ENCODE measurements at places on chromosomes 13 and 19.

- DNase-seq: no peak
Measured at GRCh38 chr13:32033744-32034143, 2.2 kb downstream of the FRY start.

DNA sequence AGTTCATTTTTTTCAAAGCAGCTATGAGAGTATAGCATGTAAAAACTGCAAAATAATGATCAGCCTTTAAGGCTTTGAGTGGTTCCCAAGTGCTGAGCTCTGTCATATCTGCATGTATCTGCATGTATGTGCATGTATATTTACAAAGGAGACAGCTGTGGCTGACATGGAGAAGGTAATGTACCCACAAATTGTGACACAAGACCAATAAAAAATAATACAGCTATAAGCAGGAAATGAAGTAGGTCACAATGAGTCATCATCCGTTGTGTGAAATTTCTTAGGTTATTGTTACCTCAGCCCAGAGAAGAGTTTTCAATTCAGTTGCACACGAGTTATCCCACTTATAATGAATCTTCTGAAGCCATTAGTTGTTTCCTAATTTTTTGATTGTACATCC, 60.9 kb upstream of the MED4 start:
- DNase-seq: no peak

DNA sequence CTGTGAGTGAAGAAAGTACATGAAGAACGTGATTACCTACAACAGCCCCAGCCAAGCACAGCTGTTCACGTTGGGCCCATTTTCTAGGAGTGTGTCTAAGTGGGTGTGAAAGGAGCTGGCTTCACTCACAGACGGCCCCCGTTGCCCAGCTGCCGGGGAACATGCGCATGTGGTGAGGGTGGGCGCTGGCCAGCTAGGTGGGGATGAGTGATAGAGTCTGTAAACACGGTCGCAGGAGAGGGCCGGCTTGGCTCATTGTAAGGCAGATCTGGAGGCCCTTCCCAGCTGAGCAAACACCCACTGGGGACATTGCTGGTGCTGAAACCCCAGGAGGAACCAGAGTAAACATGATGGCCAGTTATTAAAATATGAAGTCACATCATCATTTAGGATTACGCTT, 160.5 kb downstream of the TEX29 start:
- no peak for DNase-seq

DNA sequence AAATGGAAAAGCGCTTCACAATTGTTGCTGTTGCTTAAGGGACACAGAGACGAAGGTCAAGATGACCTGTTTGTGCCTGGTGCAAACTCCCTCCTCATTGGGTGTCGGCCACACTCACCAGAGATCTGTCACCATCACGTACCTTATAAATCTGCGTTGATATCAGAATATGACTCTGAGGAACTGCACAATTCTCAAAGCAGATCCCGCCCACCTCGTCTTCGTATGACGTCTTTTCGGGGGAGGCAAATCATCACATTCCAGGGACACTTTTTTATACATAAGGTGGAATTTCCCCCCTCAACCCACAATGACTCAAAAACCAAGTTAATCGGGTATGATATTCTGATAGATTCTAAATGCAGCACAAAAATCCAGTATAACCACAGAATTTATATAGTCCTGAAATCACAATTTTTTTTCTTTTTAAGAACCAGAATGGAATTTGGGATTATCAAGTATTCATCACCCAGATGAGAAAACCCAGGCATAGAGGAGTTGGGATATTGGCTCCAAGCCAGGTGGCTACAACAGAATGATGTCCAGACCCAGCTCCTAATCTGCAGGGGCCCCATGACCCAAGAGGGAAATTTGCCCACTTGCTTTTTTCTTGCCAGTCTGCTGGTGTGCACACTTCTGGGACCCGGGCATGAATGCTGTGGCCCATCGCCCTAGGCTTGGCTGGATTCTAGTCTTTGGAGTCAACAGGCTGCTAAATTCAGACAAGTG, 50.6 kb upstream of the MTIF3 start:
- no peak for DNase-seq

DNA sequence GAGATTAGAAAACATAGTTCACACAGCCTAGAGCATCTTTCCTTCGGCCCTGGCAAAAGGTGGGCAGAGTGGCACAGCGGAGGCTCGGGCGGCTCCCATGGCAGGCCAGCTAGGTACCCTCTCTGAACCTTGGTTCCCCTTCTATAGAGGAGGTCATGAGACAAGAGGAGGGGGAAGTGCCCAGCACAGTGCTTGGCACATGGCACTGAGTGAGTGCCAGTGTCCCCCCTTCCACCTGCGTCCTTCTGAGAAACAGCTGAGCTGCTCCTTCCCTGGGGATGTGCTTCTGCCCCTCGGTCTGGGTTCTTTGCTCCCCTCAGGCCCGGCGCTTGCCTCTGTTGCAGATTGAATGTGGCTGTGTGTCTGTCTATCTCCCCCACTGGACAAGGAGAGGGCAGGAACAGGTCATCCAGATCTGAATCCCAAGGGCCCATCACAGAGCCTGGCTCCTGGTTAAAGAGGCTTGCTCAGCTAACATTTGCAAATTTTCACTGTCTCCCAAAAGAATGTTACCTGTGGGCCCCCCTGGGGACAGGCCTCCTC, 165.6 kb downstream of the USP12 start:
- no peak for DNase-seq

GRCh38 chr19:6062274-6062673, 48.0 kb downstream of the RFX2 start:
- no peak for DNase-seq

- DNase-seq: no peak
Measured at GRCh38 chr19:53809518-53810186, 14.5 kb downstream of the NLRP12 start.

DNA sequence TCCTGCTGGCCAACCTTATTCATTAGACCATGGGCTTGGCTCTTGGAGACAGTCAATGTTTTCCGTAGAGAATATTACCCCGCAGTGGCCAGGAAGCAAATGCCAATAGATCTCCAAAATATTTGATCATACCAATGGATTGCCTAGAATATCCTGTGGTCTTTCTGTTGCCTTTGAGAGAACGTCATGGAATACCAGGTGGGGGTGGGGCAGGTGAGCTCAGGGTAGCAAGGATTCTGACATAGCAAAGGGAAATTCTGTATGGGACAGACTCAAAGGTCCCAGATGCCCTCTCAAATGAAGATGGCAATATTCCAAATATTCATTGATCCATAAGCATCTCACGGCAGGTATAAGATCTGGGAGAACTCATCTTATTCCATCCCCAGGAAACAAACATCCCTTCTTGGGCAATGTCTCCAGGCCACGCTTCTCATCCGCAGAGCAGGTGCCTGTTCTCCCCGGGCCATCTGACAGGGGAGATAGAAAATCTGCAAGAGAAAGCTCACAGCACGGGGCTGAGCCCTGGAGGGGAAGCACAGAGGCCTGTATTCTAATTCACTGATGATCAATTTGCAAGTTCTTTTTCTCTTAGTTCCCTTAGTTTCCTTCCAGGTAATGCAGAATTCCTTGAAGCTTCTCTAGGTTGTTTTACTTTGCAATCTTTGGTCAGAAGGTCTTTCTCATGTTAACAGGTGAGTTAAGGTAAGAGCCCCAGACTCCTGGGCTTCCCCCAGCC, 69.6 kb upstream of the TSHZ3 start:
- no peak for DNase-seq

GRCh38 chr19:36099166-36099785, 11.7 kb upstream of the OVOL3 start:
- DNase-seq: no peak

- DNase-seq: no peak
Measured at GRCh38 chr13:46479283-46479682, 73.7 kb upstream of the LRCH1 start.

- peak; percentile 61 for DNase-seq
Measured at GRCh38 chr19:40806423-40807146, 7.6 kb downstream of the EGLN2 start.

DNA sequence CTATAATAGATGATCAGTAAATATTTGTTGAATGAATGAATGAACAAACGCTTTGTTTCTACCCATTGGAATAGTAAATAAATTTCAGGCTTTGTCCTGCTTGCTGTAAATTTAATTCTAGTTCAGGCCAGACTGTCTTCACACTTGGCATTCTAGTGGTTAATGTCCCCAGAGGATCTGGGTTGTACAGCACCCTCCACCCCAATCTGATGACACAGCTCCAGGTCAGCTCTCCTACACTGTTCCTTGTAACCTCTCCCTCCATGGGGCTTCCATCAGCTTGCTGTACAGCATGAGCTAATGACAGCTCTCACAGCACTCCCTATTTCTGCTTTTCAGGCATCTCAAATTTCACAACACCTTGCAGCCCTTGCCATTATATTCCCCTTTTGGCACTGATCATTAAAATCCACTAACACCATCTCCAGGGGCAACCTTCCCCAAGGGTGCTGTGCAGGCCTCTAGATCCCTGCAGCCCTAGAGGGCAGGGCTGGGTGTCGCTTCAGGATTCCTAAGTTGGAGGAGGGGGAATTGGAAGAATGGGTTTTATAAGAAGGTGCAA, 12.7 kb upstream of the KL start:
- no peak for DNase-seq

DNA sequence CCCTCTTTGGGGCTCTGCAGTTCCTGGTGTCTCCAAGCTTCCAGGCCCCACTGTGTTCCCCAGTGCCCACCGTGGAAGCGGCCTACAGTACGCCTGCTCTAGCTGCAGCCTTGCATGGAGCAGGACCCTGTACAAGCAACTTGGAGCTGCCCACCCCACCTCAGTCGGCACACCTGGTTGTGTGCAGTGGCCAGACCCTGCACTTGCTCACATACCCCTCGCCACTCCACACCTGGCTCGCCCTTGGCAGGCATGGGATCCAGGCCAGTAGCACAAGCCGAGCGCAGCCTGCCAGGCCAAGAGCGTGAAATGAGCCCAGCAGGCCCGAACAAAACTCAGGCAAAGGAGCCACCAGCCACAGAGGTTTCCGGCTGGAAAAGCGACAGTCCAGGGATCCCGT, 36.4 kb downstream of the ANKRD27 start:
- DNase-seq: no peak

DNA sequence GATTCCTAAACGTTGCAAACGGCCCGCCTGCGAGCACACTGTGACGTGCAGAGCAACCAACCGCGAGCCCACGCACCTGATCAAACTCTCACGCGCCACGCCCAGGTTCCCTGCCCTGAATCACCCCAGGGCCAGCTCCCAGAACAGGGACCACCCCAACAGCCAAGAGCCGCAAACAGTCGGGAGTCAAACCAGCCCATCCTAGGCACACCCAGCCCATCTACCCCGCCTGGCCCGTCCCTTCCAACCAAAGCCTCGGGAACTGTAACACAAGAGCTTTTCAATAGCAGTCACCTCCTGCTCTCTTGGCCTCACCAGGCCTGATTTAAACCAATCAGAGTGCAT, 8.9 kb downstream of the PIP5K1C start:
- DNase-seq: no peak

DNA sequence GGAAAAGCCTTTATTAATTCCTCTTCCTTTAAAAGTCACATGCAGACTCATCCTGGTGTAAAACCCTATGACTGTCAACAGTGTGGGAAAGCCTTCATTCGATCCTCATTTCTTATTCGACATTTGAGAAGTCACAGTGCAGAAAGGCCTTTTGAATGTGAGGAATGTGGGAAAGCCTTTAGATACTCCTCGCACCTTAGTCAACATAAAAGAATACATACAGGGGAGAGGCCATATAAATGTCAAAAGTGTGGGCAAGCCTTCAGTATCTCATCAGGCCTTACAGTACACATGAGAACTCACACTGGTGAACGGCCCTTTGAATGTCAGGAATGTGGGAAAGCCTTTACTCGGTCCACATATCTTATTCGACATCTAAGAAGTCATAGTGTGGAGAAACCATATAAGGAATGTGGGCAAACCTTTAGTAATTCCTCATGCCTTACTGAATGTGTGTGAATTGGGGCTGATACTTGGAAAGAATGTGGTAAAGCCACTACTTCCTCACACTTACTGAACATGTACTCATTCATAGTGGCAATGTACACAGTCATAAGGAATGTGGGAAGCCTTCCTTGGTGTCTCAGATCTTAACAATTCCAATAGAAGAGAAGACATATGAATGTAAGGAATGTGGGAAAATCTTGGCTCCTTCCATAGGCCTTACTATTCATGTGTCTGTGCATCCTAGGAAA, 18.8 kb downstream of the ZNF559 start:
- DNase-seq: no peak

DNA sequence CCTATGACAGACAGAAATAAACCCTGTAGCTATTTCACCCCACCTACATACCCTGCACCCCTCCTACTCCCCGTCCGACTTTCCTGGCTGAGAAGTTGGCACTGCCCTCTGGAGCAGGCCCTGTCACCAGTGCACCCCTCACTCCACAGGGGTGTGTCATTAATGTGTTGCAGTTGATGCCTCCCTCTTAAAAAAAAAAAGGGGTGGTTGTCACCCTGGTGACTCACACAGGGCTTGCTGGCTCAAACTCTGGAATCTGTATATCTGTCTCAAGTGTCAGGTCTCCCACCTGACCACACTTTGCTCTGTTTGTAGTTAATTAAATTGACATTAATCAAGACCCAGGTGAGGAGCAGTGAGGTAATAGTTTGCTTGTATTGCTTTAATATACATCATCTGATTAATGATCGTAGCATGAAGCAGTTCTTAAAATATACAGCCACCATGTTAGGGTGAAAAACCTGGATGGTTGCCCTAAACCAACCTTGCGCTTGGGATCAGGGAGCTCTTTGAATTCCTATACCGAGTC, 2.0 kb upstream of the GATAD2A start:
- no peak for DNase-seq

GRCh38 chr13:114011226-114011625, 37.4 kb upstream of the C13orf46 start:
- DNase-seq: no peak

DNA sequence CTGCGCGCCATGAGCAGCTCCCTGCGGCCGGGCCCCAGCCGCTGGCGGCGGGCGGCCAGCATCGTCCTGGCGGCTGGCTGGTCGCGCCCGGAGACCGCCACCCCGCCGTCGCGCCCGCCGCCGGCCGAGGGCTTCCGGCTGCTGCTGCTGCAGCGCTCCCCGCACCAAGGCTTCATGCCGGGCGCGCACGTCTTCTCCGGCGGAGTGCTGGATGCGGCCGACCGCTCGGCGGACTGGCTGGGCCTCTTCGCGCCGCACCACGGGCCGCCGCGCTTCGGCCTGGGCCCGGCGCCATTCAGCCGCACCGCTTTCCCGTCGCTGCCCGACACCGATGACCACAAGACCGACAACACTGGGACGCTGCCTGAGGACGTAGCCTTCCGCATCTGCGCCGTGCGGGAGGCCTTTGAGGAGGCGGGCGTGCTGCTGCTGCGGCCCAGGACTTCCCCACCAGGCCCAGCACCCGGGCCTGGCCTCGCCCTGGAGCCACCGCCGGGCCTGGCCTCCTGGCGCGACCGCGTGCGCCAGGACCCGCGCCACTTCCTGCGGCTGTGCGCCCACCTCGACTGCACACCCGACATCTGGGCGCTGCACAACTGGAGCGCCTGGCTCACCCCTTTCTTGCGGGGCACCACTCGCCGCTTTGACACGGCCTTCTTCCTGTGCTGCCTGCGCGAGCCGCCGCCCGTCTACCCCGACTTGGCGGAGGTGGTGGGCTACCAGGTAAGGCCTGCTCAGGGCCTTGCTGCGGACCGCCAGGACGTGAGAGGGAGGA, 518 bp downstream of the NUDT19 start:
- no peak for DNase-seq

DNA sequence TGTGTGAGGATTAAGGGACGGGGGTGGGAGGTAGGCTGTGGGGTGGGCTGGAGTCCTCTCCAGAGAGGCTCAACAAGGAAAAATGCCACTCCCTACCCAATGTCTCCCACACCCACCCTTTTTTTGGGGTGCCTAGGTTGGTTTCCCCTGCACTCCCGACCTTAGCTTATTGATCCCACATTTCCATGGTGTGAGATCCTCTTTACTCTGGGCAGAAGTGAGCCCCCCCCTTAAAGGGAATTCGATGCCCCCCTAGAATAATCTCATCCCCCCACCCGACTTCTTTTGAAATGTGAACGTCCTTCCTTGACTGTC, 5.5 kb downstream of the FOSB start:
- DNase-seq: no peak

Data from stimulated activated CD4-positive, alpha-beta T cell treated with anti-CD3 and anti-CD28 coated beads, Interleukin-1b, Interleukin-23, amount 100 ng/mL, for 1 hour (primary cell).